ENCODE measurements at places on chromosomes 11 and 22.

DNA sequence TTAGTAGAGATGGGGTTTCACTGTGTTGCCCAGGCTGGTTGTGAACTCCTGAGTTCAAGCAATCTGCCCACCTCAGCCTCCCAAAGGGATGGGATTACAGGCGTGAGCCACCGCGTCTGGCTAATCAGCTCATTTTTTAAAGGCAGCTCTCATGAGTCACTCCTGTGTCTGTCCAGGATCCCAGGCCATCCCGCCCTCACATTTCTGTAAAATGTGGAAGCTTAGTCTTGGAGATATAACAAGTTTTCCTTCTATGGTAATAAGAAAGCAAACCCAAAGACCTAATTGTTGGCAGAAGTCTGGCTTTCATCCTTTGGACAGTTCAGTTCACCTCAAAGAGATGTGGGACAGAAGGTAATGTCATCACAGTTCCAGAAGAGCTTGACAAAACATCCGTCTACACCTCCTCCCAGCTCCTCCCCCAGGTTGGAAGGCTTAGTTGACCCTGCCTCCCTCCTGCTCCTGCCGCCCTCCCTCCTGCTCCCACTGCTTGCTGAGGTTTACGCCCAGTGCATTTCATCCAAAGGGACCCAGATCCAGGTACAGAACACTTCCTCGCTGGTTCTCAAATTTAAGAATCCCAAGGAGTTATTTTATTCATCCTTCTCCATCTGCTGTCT, 6.4 kb downstream of the DRD2 start:
- DNase-seq = no peak

- no peak for DNase-seq
Measured at GRCh38 chr22:49807780-49808708, 19.6 kb downstream of the BRD1 start.

GRCh38 chr22:23215294-23216241, 35.3 kb downstream of the BCR start:
- DNase-seq = no peak

DNA sequence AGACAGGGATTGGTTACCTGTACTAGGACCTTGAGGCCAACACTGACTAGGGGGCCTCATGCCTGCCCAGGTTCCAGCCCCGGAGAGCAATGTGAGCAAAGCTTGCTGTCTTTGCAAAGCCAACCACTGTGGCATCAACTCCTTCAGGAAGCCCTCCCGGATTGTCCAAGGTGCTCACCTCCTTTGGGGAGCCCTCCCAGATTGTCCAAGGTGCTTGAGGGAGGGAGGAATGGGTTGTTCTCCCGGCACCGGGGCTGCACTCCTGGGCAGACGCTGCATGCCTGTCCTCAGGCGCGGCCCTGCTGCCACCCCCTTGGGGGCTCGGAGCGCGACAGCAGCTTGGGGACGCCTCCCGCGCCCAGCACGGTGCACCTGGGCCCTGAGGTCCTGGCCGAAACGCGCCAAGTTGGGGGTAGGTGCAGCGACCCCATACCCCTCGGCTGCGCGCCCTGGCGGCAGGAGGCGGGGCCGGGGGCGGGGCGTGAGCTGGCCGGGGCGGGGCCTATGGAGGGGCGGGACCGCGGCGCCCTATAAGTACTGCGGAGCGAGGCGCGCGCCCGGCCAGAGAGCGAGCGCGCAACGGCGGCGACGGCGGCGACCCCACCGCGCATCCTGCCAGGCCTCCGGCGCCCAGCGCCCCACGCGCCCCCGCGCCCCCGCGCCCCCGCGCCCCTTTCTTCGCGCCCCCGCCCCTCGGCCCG, at the start of gene CD81:
TSS of gene CD81 (plus strand) at position 560 of the 701 bp plus-strand sequence. CDS start 240 bp downstream, outside the sequence.
- DNase-seq = no peak

DNA sequence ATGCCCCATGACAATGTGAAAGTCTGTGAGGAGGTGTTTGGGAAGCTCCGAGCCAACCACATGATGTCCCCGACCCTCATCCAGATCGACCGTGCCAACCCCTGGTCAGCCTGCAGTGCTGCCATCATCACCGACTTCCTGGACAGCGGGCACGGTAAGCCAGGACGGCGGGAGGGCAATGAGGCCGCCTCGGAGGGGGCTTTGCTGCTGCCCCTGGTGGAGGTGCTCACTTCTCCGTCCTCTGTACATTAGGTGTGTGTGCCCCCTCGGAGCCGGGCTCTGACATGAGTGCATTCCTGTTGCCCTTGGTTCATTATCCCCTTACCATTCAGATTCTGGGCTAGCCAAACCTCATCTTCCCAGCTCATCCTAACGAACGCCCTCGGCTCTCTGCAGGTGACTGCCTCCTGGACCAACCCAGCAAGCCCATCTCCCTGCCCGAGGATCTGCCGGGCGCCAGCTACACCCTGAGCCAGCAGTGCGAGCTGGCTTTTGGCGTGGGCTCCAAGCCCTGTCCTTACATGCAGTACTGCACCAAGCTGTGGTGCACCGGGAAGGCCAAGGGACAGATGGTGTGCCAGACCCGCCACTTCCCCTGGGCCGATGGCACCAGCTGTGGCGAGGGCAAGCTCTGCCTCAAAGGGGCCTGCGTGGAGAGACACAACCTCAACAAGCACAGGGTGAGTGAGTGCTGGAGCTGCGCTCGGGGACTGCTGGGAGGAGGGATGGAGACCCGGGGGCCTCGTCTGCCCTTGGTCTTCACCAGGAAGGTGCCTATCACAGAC, 13.8 kb downstream of the ADAMTS15 start:
- DNase-seq = no peak

- DNase-seq = peak; percentile 46
Measured at GRCh38 chr11:123690485-123690884, 36.1 kb upstream of the SCN3B start.

DNA sequence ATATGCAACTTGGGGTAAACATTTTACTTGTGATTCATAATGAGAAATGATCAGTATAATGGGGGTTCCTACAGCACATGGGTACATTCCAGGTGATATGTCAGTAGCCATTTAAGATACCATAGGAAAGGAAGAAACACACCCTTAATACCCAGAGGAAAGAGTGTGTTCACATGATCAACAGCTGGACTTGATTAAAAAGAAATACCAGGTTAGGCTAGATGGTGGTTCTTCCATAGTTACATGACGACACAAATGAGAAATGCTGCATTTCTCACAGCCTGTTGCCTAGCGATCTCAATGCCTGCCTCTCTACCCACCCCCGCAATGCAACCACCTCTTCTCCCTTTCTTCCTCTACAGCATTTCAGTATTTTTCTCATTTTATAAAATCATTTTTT, 96.8 kb downstream of the TTC28 start:
- DNase-seq = peak; percentile 63

DNA sequence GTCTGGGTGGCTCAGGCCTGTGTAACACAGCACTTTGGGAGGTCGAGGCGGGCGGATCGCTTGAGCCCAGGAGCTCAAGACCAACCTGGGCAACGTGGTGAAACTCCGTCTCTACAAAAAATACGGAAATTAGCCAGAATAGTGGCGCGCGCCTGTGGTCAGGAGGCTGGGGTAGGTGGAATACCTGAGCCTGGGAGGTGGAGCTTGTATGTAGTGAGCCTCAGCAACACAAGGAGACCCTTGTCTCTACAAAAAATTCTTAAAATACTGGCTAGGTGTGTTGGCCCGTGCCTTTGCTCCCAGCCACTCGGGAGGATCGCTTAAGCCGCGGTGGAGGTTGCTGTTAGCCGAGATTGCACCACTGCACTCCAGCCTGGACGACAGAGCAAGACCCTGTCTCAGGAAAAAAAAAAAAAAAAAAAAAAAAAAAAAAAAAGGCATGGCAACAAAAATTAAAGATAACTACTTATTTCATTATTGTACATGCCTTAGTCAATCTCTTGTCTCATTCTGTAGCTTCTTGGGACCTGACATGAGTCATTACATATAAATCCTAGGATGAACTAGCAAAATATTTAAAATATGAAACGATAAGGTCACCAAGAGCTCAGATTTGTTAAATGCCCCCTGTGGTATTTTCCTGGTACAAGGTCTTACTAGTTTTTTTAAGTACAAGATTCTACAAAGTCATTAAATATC, 1.1 kb downstream of the TAF1D start:
- DNase-seq = peak; percentile 64

DNA sequence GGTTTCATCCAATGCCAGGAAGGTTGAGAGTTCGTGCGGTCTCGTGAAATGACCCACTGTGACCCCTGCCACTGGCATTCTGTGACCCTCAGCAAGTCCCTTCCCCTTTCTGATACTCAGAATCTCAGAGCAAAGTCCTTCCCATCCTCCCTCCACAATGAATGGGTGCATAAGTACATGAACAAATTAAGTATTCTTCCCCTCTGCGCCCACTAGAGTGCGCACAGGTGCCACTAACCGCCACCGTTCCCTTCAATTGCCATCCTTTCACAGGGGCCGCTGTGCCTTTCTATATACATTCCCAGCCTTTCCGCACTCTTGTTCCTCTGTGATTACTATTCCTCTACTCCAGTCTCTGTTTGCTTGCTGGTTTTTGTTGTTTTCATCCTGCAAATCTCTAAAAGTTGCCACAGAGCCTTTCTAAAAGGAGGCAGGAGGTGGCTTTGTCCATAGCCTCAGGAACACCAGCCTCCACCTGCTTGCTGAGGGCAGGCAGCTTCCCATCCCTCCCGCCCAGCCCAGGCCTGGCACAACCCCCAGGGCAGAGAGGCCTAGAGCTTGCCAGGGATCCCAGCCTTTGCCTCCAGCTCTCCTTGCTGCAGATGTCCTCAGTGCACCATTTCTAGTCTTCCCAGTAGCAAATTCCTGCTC, 6.7 kb upstream of the AP1B1 start:
- DNase-seq = peak; percentile 42

All from HS-5 (cell line).